ENCODE measurements at places on chromosomes 6 and 20. TPM values are rescaled to one million over a fixed set of nuclear protein-coding genes. Genes with fewer than 3 reads are reported as not detected.

Gene IPCEF1
- total RNA-seq, result 0.25 TPM

Gene NKX2-4
- total RNA-seq, result not detected

DNA sequence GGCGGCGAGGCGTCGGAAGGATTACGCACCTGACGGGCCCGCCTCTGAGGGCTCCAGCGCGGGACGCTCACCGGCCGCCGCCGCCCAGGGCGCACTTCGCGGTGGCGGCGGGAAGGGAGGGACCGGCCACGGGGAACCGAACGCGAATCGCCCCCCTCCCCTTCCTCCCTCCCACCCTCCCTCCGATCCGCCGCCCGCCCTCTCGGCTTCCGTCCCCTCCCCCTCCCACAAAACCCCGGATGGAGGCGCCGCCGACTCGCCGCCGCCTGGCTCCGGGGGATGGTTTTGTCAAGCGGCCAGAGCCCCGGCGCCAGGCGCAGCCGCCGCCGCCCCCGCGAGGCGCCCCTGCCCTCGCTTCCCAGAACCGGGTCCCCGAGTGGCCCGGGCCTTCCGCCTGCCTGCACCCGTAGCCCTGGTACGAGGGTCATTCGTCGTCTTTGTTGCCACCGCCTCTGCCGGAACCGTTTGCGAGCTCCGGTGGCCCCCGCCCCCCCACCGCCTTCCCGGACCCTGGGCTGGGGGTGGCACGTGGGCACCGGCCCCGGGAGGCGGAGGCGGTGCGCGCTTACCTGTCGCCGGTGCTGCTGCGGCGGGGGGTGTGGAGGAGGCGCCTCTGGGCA is 398 bp downstream of the ZBTB2 start:
- peak overlapping the region; percentile 99 for H3K27ac ChIP-seq
- H3K4me3 ChIP-seq, result peak overlapping the region; percentile 99
- H3K36me3 ChIP-seq, result no peaks in the 10 kb centered on the region

- no peaks in the 10 kb centered on the region for H3K27me3 ChIP-seq
- no peak overlapping the region for H3K4me3 ChIP-seq
Measured at GRCh38 chr20:15925376-15925775, 647.9 kb downstream of the KIF16B start.

Gene FOXP4
- 6.9 TPM for total RNA-seq

GRCh38 chr20:47269309-47270165 is 87.0 kb downstream of the ZMYND8 start:
- H3K4me3 ChIP-seq, result no peak overlapping the region
- H3K4me1 ChIP-seq, result no peaks in the 10 kb centered on the region
- H3K27ac ChIP-seq, result peak overlapping the region; percentile 30
- H3K27me3 ChIP-seq, result no peaks in the 10 kb centered on the region
- no peaks in the 10 kb centered on the region for H3K36me3 ChIP-seq
- DNase-seq, result no peak

- DNase-seq, result peak; percentile 61
- no peak overlapping the region for H3K4me3 ChIP-seq
- peaks cover 19% of the 10 kb centered on the region for H3K4me1 ChIP-seq
- no peaks in the 10 kb centered on the region for H3K36me3 ChIP-seq
Measured at GRCh38 chr6:108179741-108180140, 13.9 kb downstream of the NR2E1 start.

- H3K27me3 ChIP-seq, result no peaks in the 10 kb centered on the region
- no peaks in the 10 kb centered on the region for H3K36me3 ChIP-seq
- H3K4me1 ChIP-seq, result no peaks in the 10 kb centered on the region
- no peak overlapping the region for H3K27ac ChIP-seq
- DNase-seq, result peak; percentile 81
- no peak overlapping the region for H3K4me3 ChIP-seq
Measured at GRCh38 chr6:106997392-106998158, 23.0 kb upstream of the CD24 start.

DNA sequence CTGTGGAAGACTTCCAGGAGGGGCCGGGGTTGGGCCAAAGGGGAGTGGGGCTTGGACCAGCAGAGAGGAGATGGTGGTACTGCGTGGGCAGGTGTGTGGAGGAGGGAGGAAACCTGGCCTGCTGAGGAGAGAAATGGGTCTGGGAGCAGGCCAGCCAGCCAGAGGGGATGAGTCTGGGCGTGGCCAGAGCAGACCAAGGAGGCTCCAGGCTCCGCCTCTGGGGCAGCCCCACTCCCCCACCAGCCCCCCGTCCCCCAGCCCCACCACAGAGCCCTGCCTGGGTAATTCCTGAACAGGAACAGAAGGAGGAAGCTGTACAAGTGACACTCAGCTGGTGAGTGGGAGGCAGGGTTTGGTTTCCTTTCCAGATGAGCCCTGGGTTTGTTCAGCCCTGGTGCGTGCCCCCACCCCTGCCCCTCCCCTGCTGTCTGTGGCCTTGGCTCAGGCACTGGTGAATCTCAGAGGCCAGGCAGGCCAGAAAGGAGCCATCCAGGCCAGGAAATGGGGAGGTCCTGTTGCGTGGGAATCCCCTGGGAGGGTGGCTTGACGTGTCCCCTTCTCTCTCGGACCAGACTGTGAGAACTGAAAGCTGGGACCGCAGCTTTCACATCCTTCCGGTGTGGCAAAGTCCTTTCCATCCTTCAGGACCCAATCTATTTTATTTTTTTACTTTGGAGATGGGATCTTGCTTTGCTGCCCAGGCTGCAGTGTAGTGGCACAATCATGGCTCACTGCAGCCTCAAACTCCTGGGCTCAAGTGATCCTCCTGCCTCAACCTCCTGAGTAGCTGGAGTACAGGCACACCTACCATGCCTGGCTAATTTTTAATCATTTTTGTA is 9.4 kb upstream of the SRC start:
- no peaks in the 10 kb centered on the region for H3K27me3 ChIP-seq
- DNase-seq, result peak; percentile 67
- H3K36me3 ChIP-seq, result no peaks in the 10 kb centered on the region
- peaks cover 22% of the 10 kb centered on the region for H3K4me1 ChIP-seq

Gene SAPCD1
- 10.1 TPM for total RNA-seq

Gene FRK
- total RNA-seq, result 0.11 TPM

DNA sequence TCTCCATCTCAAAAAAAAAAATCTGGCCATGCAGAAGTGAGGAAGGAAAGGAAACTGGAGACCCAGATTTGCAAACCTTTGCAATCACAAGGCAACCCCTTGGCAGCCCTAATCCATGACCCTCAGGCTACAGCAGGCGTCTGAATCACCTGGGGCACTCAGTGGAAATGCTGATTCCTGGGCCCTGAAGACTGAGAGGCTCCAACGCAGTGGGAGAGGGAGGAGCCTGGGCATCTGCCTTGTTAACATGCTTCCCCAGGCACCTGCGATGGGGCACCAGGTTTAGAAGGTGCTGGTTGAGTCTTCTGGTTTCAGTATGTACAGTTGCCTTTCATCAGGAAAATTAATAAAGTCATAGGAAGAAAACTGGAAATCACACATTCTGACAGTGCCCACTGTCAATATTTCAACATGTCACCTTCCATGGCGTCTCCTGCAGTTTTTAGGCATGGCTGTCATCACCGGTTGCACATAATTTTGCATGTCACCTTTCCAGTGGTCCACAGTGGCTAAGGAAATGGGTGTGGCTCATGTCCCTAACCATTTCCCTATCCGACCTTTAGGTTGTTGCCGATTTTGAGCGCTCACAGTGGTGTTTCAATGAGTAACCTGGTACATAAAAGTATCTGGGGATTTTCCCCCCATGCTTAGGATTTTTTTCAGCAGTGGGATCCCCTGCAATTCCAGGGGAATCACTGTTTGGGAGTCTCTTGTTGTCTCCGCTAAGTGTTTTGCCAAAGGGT is 56.9 kb downstream of the PREX1 start:
- no peak overlapping the region for H3K27ac ChIP-seq
- H3K4me1 ChIP-seq, result peaks cover 6% of the 10 kb centered on the region
- H3K27me3 ChIP-seq, result no peaks in the 10 kb centered on the region
- H3K4me3 ChIP-seq, result no peak overlapping the region

- H3K4me3 ChIP-seq, result peak overlapping the region; percentile 82
- H3K27ac ChIP-seq, result no peak overlapping the region
- no peaks in the 10 kb centered on the region for H3K36me3 ChIP-seq
- no peak for DNase-seq
- peaks cover 6% of the 10 kb centered on the region for H3K4me1 ChIP-seq
Measured at GRCh38 chr6:143451531-143451930, 926 bp downstream of the PEX3 start.

DNA sequence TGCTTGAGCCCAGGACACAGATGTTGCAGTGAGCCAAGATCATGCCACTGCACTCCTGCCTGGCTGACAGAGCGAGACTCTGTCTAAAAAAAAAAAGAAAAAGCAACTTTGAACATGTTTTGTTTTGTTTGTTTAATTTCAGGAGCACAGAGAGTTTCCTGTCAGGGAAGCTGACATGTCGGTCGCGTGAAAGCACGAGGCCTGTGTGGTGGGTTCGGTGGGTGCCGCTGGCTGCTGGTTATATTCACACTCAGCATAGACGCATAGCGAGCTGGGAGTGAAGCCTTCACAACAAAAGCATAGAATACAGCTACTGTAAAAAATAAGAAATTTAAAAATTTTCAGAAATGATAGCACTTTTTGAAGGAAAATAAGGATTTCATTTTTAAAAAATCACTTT is 14.5 kb downstream of the MTG2 start:
- no peaks in the 10 kb centered on the region for H3K27me3 ChIP-seq
- no peak for DNase-seq
- no peak overlapping the region for H3K4me3 ChIP-seq
- no peak overlapping the region for H3K27ac ChIP-seq

GRCh38 chr6:17650656-17651309 is 50.7 kb downstream of the FAM8A1 start:
- no peaks in the 10 kb centered on the region for H3K27me3 ChIP-seq
- H3K27ac ChIP-seq, result no peak overlapping the region
- H3K4me1 ChIP-seq, result no peaks in the 10 kb centered on the region
- H3K36me3 ChIP-seq, result peaks cover 21% of the 10 kb centered on the region

- peaks cover 16% of the 10 kb centered on the region for H3K4me1 ChIP-seq
- H3K27ac ChIP-seq, result no peak overlapping the region
- H3K27me3 ChIP-seq, result peaks cover 28% of the 10 kb centered on the region
- H3K4me3 ChIP-seq, result no peak overlapping the region
- H3K36me3 ChIP-seq, result peaks cover 3% of the 10 kb centered on the region
Measured at GRCh38 chr6:157386023-157386422, 5.0 kb downstream of the ZDHHC14 start.

GRCh38 chr20:44993343-44993742 is 27.0 kb downstream of the STK4 start:
- H3K27ac ChIP-seq, result no peak overlapping the region
- no peaks in the 10 kb centered on the region for H3K36me3 ChIP-seq
- H3K4me3 ChIP-seq, result no peak overlapping the region
- no peak for DNase-seq
- no peaks in the 10 kb centered on the region for H3K27me3 ChIP-seq
- no peaks in the 10 kb centered on the region for H3K4me1 ChIP-seq

Gene PACRG
- total RNA-seq, result 0.30 TPM

Gene PRICKLE4
- 1.1 TPM for total RNA-seq

DNA sequence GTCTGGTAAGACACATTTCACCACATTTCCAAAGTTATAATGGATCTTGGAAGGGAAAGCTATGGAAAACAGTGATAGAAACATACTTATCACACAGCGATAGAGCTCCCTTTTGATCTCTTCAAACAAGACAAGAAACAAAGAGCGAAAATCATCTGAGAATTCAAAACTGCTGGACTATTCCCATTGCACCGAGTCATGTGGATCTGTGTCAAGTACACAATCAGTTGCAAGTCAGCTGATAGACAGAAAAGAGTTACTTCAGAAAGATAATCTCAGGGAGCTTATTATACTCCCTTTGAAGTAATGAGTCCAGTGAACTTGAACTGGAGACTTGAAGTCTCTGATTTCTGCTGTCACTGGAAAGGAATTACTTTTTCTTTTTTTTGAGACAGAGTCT is 89.7 kb upstream of the GCM1 start:
- H3K27ac ChIP-seq, result no peak overlapping the region
- H3K4me1 ChIP-seq, result no peaks in the 10 kb centered on the region
- DNase-seq, result no peak
- H3K4me3 ChIP-seq, result no peak overlapping the region
- H3K36me3 ChIP-seq, result no peaks in the 10 kb centered on the region

- DNase-seq, result no peak
- H3K27ac ChIP-seq, result no peak overlapping the region
- H3K4me1 ChIP-seq, result no peaks in the 10 kb centered on the region
- no peak overlapping the region for H3K4me3 ChIP-seq
- no peaks in the 10 kb centered on the region for H3K27me3 ChIP-seq
Measured at GRCh38 chr20:19699180-19699971, 58.7 kb upstream of the RIN2 start.

DNA sequence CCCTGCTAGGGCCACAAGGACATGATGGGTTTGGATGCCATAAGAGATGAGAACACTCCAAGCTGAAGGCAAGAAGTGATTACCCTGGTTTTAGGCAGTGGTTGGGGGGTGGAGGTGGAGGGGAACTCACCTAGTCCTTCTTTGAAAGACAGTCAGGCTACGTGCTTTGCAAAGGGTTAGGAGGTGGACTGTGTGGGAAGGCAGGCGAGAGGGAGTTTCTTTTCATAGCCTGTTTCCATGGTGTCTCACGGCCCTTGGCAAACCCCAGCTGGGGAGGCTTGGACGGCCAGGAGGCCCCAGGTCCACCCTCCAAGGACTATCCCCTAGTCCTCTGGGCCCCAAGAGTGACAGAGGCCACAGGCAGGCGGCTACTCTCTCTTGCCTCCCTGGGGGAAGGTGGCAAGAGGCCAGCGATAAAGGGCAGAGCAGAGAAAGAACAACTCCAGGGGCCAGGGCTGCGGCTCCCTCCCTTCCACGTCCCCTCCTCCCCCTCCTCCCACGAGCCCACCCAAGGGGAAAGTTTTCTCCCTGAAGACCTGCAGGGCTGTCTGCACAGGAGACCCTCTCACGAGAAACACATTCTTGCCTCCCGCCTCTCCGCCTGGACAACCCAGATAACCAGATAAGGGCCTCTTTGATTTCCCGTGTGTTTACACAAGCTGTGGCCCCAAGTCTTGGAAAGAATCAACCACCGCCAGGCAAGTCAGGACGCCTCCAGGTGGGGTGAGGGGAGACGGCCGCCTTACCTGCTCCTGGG is 74.4 kb downstream of the NOL4L start:
- H3K27me3 ChIP-seq, result no peaks in the 10 kb centered on the region
- H3K4me1 ChIP-seq, result peaks cover 20% of the 10 kb centered on the region
- H3K36me3 ChIP-seq, result no peaks in the 10 kb centered on the region
- no peak overlapping the region for H3K27ac ChIP-seq

- H3K4me1 ChIP-seq, result no peaks in the 10 kb centered on the region
- no peak for DNase-seq
- no peaks in the 10 kb centered on the region for H3K36me3 ChIP-seq
Measured at GRCh38 chr6:29255530-29255929, 46.0 kb upstream of the OR14J1 start.

DNA sequence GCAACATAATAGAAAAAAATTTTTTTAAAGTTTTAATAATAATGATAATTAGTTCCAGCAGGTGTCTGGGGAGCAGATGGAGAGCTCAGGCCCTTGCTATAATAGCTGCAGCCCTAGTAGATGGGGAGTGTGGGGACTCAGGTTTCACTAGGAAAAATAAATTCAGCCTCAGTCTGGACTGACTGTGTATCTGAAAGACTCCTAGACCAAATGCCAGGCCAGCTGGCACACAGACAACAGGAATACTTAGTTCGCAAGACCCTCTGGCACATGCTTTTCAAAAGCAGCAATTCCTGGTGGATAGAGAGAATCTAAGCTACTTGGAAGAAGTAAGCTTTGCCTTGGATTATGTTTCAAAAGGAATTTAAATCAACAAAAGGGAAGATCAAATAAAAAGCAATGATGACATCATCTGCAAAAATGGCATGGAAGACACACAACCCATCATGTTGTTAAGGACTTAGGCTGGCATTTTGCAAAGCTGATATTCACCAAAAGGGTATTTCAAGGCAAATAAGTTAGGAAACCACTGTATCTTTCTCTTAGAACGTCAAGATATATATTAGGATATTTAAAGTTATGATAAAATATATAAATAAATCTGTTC is 107.8 kb downstream of the RNGTT start:
- no peaks in the 10 kb centered on the region for H3K27me3 ChIP-seq
- no peak overlapping the region for H3K27ac ChIP-seq
- H3K4me1 ChIP-seq, result no peaks in the 10 kb centered on the region
- no peak for DNase-seq

Gene ZBTB9
- total RNA-seq, result 12.7 TPM
